ENCODE measurements at places on chromosomes 6 and 20.

DNA sequence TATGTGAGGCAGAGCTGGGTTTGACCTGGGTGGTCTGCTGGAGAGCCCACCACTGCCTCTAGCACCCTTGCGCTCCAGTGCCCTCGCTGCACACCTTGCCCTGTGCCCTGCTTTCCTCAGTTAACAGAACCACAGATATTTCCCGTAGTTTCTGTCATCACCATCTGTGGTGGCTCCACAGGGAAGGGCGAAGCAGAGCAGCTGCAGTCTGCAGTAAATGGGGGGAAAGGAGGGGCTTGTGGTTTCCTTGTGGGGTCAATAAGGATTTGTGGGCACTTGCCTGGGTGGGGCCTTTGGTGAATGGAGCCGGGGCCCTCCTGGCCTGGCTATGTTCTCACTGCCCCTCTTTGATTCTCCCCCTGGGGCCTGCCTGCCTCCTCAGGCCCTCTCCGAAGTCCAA, 21.2 kb upstream of the CCDC167 start:
- no peak for DNase-seq

GRCh38 chr6:114030767-114031166, 59.8 kb upstream of the HDAC2 start:
- no peak for DNase-seq

DNA sequence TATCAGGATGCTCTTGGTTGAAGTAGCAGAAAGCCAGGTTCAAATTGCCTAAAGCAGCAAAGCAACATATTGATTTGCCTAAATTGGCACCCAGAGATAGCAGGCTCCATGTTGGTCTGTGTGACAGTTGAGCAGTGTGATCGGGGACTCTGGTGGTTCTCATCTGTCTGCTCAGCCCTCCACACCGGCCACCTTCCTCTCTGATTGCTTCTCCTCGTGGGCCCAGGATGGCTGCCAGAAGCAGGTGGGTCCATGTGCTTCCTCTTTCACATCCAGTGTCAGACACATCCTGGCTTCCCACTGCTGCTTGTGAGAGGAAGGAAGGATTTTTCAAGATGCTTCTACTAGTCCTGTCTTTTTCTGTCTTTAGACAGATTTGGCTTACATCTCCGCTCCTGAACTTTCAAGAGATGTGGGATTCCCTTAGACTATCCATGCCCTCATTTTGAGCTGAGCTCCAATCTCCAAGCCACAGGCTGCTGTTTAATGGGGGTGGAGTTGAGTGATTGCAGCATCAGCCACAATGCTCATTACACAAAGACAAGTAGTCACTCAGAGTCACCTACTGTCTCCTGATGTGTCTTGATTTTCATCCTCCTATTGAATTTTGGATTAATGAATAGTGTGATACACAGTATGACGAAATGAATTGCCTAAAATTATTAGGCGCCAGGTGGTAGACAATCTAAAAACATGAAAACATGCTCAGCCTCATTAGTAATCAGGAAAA, 122.2 kb downstream of the ZDHHC14 start:
- no peak for DNase-seq

DNA sequence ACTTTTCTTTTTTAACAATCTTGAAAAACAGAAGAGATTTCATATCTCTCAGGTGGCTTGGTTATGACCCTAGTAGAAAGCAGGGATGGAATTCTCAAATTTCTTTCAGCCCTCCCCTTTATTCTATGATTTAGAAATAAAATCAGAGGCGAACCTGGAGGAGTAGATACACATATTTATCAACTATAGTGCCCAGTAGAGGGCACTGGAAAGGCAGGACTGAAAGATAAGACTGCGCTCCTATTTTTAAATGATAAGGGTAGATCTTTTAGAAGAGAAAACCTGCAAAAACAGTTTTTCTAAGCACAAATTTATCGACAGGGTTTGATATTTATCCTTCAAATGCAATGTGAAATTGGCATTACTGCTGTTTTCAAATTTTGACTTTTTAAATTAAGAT, 1296.6 kb downstream of the EPHA7 start:
- DNase-seq, result no peak

DNA sequence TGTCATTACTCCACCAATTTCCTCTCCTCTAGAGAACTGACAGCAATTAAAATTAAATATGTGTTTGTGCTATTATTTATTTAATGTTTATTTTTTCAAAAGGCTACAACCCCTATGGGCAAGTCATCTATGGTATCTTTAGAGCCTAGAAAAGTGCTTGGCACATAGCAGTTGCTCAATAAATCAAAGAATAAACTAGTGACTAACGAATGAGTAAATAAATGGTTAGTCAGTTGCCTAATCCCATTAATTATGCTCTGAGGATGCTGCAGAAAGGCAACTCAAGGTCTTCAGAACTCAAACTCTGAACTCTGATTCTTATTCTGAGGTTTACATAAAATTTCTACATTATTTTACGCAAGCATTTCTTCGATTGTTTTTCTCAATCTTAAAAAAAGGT, 193.0 kb upstream of the TSHZ2 start:
- DNase-seq, result no peak

- DNase-seq, result no peak
These were observed 83.4 kb upstream of the NEDD9 start for GRCh38 chr6:11315743-11316437.

- DNase-seq, result no peak
These were observed 1092.0 kb upstream of the MAP3K7 start for GRCh38 chr6:91678679-91679446.

DNA sequence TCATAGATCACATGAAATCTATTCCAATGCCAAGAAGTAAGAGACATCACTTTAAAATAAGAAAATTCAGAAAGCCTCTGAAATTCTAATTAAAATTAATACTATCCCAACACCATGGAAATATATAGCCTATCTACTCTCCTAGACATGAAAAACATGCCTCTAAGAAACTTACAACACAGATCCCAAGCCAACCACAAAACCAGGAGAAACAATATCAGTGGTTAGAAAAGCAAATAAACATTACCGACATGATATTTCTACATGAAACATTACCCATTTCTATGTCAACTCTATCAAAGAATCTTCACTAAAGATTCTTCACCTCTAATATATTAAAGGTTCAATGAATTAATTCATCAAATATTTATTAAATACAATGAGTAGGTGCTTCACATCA, 4.8 kb downstream of the EPB41L2 start:
- no peak for DNase-seq

DNA sequence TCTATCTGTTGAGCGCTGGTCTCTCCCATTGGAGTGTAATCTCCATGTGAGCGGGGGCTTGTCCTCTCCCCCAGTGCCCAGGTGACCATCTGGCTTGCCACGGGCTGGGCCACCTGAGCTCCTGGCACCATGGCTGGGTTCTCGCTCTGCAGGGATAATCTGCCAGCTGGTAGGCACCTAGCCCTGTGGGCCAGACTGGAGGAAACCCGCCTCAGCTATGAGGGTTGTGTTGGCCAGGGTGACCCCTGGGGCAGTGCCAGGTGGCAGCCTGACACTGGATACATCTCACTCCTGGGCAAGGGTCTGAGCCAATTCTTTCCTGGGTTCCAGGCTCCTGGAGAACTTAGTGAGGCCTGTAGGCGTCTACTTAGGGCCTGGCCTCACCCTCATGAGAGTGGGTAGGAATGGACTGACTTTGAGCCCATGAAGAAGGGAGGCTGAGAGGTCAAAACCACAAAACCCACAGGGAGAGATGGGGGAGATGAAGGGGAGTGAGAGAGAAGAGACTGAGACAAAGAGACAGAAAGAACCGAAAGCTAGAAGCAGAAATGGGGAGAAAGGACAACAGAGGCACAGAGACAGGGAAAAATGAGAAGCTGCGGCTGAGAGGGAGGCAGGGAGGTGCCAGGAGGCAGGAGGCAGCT, 5.8 kb upstream of the SLC52A3 start:
- DNase-seq, result no peak

GRCh38 chr6:142874676-142875075, 70.3 kb downstream of the HIVEP2 start:
- DNase-seq, result no peak

DNA sequence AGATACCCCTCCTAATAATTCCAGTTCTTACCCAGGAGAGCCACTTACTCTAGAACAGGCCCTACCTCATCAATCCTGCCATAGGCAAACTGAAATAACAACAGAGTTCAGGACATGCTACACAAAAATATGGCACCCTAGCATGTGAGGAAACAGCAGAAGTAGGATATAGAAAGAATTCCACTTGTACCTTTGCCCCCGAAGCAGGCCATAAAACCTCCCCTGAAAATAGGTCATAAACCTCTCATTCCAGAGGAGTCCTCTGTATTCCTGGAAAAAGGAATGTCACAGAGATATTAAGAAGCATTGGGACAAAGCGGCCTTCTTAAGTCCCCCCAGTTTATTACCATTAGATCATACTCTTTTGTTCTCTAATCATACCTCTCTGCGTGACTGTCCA, 504.3 kb upstream of the MARCKS start:
- DNase-seq, result no peak

DNA sequence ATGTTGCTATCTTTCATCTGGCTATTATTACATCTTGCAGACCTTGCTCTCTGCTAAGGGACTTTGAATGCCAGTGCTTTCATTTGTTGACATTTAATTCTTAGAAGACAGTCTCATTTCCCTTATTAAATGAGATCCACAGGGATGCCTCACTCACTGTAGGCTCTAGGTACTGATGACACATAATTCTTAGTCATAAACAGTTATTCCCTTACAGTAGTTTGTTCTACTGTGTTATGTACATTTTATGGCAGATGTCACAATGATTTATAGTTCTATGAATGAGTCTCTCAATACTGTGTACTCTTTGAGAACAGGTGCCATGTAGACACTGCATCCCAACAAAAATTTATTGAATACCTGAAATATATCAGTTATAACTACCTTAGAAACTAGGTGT, 70.3 kb downstream of the FAM83B start:
- DNase-seq, result no peak

GRCh38 chr20:21534453-21534852, 20.6 kb upstream of the NKX2-2 start:
- DNase-seq, result no peak

DNA sequence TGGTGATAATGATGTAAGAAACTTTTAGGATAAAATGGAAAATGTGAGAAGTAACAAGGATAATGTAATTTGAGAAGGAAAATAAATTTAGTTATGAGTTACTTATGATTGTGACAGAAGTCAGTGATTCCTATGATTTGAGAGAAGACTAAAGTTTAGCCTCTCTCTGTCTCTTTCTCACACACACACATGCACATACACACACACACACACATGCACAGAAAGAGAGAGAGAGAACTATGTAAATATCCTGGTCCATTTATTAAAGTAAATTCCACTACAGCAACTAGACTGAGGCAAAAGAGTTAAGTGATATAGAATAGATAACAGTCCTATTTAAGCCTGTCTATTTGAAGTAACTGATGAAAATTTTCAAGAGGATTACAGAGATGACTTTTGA, 375.2 kb downstream of the CD109 start:
- no peak for DNase-seq

DNA sequence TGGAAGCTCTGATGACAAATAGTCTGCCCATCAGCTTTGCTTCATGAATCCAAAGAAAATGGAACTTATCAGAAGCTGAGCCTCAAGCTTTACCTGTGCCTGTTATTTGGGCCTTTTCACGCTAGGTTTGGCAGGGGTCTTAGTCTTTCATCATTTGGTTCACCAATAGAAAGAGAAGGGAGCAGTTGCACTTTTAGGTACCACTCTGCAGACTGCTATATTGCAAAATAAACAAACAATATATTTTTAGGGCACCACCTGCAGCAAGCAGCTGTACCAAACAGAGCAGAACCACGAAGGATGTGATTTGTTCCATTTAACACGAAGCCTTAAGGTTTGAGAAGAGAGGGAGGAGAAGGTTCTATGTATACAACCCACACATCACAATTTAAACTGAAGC, 291.4 kb upstream of the RNF217 start:
- DNase-seq, result no peak

GRCh38 chr6:88614316-88614877, 349.0 kb downstream of the RNGTT start:
- DNase-seq, result no peak

DNA sequence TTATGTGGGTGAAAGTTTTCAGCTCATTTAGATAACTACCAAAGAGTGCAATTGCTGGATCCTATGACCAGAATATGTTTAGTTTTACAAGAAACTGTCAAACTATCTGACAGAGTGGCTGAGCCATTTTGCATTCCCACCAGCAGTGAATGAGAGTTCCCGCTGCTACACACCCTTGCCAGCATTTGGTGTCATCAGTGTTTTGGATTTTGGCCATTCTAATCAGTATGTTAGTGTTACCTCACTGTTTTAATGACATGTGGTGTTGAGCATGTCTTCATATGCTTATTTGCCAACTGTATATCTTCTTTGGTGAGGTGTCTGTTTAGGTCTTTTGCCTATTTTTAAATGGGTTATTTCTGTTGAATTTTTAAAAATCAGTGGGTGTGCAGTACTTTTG, 120.9 kb downstream of the CFAP61 start:
- no peak for DNase-seq

DNA sequence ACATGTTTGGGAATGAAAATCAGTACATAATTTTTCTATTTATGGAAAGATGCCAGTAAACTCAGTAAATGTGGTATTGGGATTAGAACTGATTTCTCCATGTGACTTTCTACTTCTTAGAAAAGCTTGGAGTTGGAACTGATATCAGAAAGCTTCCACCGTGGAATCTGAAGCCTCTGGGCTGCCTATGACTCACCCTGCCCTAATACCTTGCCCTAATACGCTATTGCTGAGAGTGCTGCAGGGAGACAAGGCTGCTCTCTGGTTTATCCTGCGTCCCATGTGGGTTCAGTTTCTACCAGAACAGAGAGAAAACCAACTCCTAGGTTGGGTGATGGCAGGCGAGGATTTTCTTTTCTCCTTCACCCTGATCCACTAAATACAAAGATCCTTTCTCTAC, 3.3 kb upstream of the STMND1 start:
- DNase-seq, result no peak

- no peak for DNase-seq
These were observed 68.9 kb upstream of the NCOA3 start for GRCh38 chr20:47432834-47433210.

DNA sequence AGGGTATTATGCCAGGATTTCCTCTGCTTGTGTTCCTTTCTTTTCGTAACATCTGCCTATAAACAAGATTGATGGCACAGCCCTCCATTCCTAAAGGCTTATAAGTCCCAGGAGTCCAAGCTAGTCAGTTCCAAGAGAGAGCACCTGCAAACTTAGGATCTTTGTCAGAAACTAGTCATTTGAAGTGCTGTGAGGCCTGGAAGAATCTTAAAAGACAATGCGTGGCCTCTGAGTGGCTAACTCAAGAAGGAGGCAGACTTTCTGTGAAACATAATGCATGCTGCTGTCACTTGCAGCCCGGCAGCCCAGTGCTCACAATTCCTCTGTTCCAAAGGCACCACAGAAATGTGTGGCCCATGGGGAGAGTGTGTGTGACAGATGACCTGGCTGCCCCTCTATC, 135.0 kb upstream of the SUPT3H start:
- DNase-seq, result no peak

All from iPS DF 19.7 (cell line).